Activated T-cell treated with anti-CD3 and anti-CD28 coated beads for 1 hour (primary cell): ENCODE measurements at places on chromosomes 3 and 15.

GRCh38 chr3:127459891-127460290, 130.6 kb downstream of the TPRA1 start:
- DNase-seq = no peak

DNA sequence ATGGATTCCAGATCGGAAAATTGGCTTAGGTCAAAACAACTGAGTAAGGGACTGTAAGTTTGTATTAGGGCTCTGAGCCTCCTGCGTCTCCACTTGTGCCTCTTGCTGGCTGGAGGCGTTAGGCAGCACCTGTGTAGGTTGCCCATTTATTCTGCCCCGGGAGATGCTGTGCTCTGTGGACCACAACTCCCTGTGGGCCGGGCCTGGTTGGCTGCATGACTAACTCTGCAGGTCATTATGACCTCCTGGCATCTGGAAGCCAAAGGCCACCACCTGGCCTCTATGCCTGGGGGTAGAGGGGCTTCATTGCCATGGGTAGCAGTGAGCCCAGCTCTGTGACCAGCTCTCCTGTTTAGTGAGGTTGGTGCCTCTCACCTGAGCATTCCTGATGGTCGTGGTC, 36.0 kb upstream of the BDH1 start:
- DNase-seq = no peak

DNA sequence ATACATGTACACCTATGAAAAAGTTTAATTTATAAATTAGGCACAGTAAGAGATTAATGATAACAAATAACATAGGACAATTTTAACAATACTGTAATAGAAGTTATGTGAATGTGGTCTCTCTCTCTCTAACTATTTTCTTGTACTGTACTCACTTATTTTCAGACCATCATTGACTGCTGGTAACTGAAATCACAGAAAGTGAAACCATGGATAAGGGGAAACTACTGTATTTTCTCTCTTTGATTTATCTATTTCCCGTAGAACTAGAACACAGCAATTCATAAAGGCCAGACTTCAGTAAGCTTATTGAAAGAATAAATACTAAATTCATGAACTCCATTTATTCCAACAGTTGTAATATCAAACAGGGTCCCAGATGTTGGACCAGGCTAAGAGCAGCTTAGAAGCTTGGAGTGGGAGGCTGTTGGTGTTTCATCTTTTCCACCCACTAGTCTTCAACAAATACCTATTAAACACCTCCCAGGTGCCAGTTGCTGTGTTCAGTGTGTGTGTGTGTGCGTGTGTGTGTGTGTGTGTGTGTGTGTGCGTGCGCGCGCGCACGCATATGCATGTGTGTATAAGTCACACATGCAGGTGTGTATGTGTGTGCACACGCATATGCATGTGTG, 235.4 kb downstream of the FOXP1 start:
- no peak for DNase-seq

DNA sequence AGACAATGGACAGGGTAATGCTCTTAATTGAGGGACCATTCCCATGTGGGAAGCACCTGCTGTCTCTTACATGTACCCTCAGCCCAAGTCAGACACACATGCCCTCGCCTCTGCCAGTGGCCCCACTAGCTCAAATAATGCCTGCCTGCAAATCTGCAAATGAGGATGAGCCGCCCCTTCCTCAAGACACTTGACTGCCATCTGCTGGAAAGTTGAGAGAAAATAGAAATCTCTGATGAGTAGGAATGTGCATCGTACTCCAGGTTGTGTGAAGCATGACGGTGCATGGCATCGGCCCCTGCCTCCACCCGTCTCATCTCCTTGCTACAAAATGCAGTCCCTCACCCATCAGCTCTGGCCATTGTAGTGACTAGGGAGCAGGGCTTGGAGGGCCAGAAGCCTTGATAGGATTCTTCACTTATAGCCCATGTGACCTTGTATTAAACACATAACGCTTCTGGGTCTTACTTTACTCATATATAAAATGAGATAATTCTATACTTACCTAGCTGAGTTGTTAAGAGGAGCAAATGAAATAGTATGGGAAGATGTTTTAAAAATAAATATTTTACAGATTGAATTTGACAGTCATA, 6.3 kb upstream of the SCN5A start:
- no peak for DNase-seq

DNA sequence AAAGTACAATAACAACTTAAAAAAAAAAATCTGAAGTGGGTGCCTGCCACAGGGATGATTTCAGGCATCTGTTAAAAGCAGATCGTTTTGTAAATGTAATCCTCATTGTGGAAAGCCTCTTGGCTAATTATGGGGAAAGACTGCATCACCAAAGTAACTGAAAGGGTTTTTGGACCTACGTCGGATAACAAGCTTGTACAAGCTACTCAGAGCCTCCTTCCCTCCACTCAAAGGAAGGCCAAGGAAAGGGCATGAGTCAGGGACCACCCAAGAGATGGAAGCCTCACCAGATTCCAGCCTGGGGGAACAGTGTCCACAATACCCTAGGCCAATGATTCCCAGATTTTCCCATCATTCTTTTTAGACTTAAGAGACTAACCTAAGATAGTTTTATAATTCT, 84.3 kb downstream of the ATP1B3 start:
- DNase-seq = no peak

GRCh38 chr3:120170223-120170622, 76.0 kb upstream of the GSK3B start:
- DNase-seq = no peak

GRCh38 chr15:89307046-89307587, 27.5 kb downstream of the POLG start:
- no peak for DNase-seq

- DNase-seq = no peak
Observed at GRCh38 chr3:194204042-194204987, 68.4 kb downstream of the HES1 start.

DNA sequence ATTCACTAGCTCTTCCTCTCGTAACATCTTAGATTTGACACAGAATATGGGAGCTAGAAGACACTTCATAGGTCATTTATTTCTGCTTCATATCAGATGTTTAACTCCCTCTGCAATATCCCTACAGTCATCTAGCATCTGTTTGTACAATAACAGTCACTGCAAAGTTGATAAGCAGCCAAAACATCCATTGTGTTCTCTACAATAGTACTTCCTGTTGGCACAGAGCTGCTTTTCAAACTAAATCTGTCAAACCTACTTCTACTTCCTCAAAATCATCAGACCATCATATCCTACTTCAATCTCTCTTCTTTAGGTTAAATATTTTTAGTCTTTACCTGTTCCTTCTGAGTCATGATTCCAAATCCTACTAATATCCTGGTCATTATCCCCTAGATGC, 233.2 kb downstream of the FGF12 start:
- no peak for DNase-seq

- DNase-seq = no peak
Observed at GRCh38 chr3:45670991-45671390, 18.2 kb upstream of the SACM1L start.

DNA sequence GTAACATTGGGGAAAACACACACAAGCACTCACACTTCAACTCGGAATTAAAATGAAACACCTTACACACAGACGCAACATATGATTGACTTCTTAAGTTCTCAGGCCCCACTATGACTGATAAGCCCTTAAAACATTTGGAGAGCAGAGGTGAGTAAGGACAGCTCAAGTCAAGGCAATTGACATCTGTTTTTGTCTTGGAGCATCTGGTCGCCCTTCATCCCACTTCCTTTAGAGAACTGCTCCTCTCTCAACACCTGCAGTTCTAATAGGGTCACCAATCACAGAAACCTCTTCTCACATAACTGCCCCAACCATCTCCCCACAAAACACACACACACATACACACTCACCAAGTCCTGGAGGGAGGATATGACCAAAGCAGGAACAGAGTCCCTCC, 43.4 kb downstream of the ERC2 start:
- no peak for DNase-seq

DNA sequence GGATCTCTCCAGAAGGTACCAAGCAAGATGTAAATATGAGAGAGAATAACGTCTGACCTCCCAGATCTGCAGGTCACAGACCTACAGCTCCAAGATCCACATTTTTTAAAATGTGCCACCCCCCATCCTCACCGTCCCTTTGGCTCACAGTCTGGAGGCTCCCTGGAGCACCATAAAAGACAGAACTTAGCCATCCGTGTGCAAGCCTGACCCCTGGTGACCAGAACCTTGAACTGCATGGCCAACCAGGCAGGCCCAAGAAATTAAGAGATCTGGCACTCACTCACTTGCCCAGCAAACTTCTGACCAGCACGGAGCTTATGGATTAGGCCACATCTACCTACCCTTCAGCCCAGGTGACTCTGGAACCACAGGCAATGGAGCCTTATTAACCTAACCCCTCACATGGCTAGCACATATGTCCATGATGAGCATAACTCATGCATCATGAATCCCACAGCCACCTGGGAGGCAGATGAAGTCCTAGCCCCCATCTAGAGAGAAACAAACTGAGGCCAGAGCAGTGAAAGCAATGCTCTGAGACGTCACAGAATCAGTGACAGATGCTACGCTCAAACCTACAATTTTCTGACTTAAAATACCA, 275.3 kb downstream of the UACA start:
- DNase-seq = peak; percentile 66

- no peak for DNase-seq
Observed at GRCh38 chr3:3189102-3189727, 9.7 kb upstream of the CRBN start.

GRCh38 chr15:50964075-50964474, 55.6 kb downstream of the AP4E1 start:
- no peak for DNase-seq

- DNase-seq = no peak
Observed at GRCh38 chr15:57183041-57183440, 193.3 kb upstream of the CGNL1 start.

DNA sequence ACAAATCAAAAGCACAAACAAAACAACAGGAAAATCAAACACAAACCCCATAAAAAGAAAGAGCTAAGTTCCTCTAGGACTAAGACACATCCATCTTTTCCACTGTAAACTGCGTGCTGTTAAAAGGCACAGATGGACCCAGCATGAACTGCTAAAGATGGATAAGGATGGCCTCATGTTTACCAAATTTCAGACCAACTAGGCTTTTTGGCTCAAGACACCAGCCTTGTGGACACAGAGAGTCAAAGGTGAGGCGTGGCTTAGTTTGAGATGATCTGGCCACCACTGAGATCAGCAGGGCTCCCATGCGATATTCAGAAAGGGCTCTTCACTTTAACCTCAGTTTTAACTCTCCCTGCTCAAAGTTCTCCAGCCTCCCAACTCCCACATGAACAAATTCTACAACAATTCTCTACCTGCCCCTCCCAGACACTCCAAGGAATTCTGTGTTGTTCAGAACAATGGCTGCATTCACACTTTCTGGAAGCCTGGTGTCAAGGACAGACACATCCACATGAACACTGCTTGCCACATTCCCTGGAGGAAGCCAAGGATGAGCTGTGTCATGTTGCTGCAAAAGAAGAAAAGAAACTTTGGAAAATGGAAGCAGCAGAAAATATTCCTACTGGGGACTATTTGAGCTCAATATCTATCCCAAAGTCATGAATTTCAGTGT, 198.4 kb upstream of the LRRN1 start:
- no peak for DNase-seq

GRCh38 chr3:32283304-32283703, 44.8 kb downstream of the CMTM8 start:
- DNase-seq = no peak

DNA sequence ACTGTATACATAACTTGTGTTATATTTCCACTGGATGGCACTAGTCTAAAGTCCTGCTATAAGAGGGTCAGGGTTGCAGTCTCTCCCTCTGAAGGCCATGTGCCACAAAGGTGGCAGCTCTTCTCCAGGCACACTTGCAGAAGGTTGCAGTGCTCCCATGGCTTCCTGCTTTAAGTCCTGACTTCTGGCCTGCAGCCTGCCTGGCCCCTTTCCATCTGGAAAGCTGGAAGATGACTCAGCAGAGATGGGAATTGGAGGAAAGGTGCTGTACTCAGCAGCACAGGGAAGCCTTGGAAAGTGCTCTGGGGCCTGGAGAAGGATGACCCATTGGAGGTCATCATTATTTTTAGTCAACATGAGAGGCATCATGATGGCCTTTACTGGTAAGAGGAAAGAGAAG, 40.9 kb upstream of the MRPL3 start:
- no peak for DNase-seq

DNA sequence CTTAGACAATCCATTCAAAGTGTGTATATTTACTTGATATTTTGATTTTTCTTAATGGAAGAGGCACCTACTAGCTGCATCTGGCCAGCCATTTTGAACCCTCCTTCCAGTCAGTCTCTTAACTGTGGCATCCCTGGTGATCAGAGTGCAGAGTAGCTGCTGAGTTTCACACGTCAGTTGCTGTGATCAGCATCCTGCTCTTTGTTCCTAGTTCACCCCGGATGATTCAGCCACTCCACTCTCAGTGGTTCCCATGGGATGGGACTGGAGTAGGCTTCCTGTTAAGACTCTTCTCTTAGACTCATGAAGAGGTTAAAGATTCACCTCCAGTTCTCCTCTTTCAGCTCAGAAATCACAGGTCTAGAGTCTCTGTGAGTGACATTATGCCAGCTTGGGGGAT, 75.8 kb downstream of the STXBP5L start:
- no peak for DNase-seq

DNA sequence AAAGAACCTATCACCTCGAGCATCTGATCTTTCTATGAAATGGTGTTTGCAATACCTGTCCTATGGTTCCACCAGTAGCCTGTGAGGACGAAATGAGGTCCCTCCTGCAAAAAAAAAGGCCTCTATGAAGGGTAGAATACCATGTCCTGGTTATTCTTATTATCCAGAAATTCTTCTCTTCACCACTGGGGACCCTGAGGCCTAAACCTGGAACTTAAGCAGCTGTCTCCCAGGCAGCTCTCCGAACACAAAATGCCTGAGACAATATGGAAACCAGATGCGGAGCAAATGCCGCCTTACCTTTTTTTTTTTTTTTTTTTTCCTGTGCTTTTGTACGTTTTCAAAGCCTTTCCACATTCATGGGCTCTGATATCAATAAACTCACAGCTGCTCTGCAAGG, 62.1 kb upstream of the WNT5A start:
- DNase-seq = no peak

- DNase-seq = no peak
Observed at GRCh38 chr15:88076328-88076727, 180.2 kb downstream of the NTRK3 start.

DNA sequence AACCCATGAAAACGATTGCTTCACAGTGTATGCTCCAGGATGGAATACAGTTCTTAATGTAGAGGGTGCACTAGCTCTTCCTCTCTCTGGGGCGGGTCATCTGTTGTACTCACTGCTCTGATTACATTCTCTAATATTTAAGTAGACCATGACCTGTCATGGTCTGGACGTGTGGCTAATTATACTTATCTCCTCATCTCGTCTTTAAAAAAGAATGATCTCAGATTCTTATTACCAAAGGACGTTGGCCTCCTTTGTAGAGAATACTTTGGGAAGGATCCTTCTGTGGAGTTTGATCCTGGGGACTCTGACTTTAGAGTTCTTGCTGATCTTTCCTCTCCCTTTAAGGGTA, 48.4 kb upstream of the TRAK1 start:
- no peak for DNase-seq

DNA sequence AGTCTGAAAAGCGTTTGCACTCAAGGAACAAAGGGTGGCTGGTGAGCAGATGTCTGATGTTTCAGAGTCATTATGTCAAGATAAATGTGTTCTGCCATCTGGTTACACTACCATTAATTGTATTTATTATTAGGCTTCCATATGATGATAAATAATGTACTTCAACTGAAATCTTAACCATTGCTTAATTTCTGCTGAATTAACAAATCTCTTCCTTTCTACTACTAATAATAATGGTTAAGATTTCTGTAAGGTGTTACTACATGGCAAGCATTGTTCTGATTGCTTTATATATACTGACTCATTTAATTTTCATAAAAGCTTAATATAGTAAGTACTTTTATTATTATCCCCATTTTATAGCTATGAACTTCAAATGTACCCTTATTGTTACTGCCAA, 68.4 kb upstream of the GALNT15 start:
- DNase-seq = no peak
